Panc1 (cell line): ENCODE measurements at places on chromosomes 4 and X. TPM values are rescaled to one million over a fixed set of nuclear protein-coding genes. Genes with fewer than 3 reads are reported as not detected.
A peak's percentile ranks its signal among the peaks of the same experiment; 100 is the strongest.

The CXorf49 gene
- total RNA-seq: not detected

The MAGED2 gene
- 69.5 TPM for total RNA-seq

The FRMPD4 gene
- not detected for total RNA-seq

The NEUROG2 gene
- not detected for total RNA-seq

The DMD gene
- total RNA-seq: 2.2 TPM

DNA sequence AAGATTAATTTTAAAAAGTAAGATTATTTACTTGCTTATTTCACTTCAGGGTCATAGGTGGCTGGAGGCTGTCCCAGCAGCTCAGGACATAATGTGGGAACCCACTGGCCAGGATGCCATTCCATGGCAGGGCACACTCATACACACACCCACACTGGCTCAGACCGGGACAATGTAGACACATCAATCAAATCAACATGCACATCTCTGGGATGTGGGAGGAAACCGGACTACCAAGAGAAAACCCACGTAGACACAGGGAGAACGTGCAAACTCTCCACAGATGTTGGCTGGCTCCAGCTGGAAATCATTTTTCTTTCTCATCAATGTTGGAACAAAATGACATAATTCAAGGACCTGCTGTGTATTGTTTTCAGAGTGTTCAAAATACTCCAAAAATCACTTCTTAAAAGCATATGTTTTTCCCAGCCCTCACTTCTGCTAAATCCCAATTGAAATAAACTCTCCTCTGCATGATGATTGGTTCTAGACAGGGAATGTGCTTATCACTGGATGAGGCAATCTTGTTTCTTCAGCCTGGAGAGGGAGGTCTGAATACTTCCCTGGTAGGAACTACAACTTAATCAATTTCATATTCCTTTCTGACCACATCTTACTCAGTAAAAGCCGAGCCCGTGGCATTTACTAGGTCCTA is 18.6 kb upstream of the CPE start:
- no peaks in the 10 kb centered on the region for H3K4me1 ChIP-seq
- H3K36me3 ChIP-seq: no peaks in the 10 kb centered on the region
- peaks cover 2% of the 10 kb centered on the region for H3K27me3 ChIP-seq
- no peak overlapping the region for H3K4me3 ChIP-seq
- DNase-seq: no peak
- no peak overlapping the region for H3K27ac ChIP-seq

DNA sequence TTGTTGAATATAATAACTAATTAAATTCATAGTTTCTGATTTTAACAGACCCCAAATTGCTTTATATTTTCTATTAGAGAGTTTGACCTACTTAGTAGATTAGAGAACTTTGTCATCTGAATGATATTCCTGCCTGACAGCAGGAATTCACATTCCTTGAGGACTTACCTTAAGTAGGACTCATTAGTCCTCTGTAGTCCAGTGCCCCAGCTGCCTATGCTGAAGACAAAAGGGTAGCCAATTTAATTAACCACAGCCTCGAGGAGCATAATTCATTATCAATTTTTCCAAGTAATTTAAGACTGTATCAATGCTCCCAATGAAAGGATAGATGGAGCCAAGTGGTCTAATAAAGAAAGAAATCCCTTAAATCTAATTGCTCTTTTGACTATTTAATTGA is 1405.0 kb upstream of the IGFBP7 start:
- H3K36me3 ChIP-seq: no peaks in the 10 kb centered on the region
- no peak for DNase-seq
- H3K4me1 ChIP-seq: no peaks in the 10 kb centered on the region
- H3K27ac ChIP-seq: no peak overlapping the region
- no peak overlapping the region for H3K4me3 ChIP-seq
- H3K27me3 ChIP-seq: no peaks in the 10 kb centered on the region

DNA sequence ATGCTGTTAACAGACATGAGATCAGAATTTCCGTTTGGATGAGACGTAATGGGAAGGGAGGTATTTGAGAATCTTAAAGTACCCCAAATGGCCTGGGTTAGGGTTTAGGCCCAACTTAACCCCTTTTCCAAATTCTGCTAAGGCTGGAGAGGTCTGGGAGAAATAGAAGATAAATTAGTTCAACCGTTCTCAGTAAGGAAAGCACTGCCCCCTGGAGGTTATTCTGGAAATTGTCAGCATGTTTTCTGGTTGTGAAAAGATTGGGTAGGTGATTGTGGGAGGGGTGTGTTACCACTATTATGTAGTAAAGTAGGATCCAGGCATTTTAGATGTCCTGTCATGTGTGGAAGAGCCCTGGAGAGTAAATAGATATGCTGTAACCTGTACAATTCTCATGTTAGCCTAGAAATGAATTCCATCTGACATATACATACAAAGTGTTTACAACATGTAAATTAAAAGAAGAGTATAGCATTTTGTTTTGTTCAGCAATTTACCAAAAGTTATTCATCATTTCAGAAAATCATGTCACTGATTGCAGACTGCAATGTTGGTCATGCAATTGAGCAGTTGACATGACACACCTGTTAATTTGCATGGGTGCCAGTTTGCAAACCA is 26.8 kb upstream of the GRXCR1 start:
- H3K27ac ChIP-seq: no peak overlapping the region
- DNase-seq: peak; percentile 18
- H3K36me3 ChIP-seq: no peaks in the 10 kb centered on the region
- H3K4me1 ChIP-seq: no peaks in the 10 kb centered on the region

DNA sequence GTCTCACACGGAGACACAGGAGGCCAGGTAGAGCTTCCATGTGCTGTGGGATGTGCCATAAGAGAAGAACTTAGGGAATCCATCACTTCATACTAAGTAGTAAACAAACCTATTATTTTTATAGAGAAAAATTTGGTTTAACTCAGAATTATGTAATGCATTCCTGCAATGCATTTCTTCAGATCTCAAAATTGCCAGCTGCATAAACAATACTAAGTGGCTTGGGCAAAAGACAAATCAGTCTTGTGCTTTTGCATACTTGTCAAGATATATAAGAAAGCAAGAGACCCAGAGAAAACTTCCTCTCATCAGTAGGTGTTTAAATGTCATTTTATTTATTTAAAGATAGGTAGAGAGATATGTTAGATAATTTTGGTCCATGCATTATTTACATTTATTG is 382.1 kb upstream of the CTSO start:
- no peak overlapping the region for H3K4me3 ChIP-seq
- no peaks in the 10 kb centered on the region for H3K27me3 ChIP-seq
- DNase-seq: no peak
- no peak overlapping the region for H3K27ac ChIP-seq
- no peaks in the 10 kb centered on the region for H3K36me3 ChIP-seq

DNA sequence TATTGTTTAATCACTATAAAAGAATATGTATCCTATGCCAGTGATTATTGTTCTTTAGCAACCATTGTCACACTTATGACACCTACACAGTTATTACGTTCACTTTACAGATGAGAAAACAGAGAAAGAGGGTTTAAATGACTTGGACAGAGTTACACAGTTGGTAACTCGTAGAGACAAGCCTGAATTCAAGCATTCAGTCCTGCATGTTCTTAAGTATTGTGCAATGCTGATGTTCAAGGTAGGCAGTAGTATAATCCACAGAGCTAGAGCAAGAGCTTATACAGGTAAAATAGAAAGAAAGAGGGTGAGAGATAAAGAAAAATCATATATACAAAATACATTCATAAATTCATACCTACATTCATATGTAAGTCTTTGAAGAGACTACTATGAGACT is 249.8 kb upstream of the ANXA10 start:
- no peaks in the 10 kb centered on the region for H3K36me3 ChIP-seq
- DNase-seq: no peak
- no peaks in the 10 kb centered on the region for H3K4me1 ChIP-seq
- H3K27ac ChIP-seq: no peak overlapping the region

- no peak overlapping the region for H3K27ac ChIP-seq
- H3K4me3 ChIP-seq: no peak overlapping the region
- no peaks in the 10 kb centered on the region for H3K36me3 ChIP-seq
- no peak for DNase-seq
Measured at GRCh38 chr4:186012071-186012470, 56.9 kb upstream of the TLR3 start.

DNA sequence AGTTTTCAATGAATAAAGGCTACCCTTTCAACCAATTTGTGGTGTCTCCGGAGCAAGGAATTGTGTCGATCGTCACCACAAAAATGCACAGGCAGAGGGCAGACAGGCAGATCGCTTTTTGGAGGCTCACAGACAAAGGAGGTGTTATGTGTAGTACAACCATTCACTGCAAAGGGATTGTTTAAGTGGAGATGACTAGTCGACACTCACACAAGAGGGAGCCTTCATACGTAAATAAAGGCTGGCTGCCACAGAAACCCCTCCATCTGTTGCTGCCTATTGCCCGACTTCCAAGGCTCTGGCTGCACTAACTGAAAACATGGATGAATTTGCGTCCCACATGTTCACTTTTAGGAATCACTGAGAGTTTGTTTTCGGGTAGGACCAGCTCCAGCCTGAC is 281.1 kb downstream of the NKX6-1 start:
- H3K4me1 ChIP-seq: no peaks in the 10 kb centered on the region
- no peaks in the 10 kb centered on the region for H3K27me3 ChIP-seq
- H3K36me3 ChIP-seq: no peaks in the 10 kb centered on the region
- no peak for DNase-seq
- H3K4me3 ChIP-seq: no peak overlapping the region
- H3K27ac ChIP-seq: no peak overlapping the region

GRCh38 chr4:20318909-20319277 is 67.2 kb downstream of the SLIT2 start:
- H3K4me1 ChIP-seq: no peaks in the 10 kb centered on the region
- no peaks in the 10 kb centered on the region for H3K27me3 ChIP-seq
- H3K4me3 ChIP-seq: no peak overlapping the region
- H3K27ac ChIP-seq: no peak overlapping the region
- H3K36me3 ChIP-seq: no peaks in the 10 kb centered on the region

GRCh38 chr4:26432419-26432818 is 57.9 kb downstream of the CCKAR start:
- DNase-seq: no peak
- H3K27ac ChIP-seq: no peak overlapping the region
- H3K36me3 ChIP-seq: no peaks in the 10 kb centered on the region; the same call in none of the 2 replicates
